ENCODE measurements at places on chromosomes 3 and 15. TPM values are rescaled to one million over a fixed set of nuclear protein-coding genes. Genes with fewer than 3 reads are reported as not detected.
A peak's percentile ranks its signal among the peaks of the same experiment; 100 is the strongest.

The GOLGA8S gene
- 0.33 TPM for total RNA-seq

The GOLIM4 gene
- 56.0 TPM for total RNA-seq

The FETUB gene
- not detected for total RNA-seq

DNA sequence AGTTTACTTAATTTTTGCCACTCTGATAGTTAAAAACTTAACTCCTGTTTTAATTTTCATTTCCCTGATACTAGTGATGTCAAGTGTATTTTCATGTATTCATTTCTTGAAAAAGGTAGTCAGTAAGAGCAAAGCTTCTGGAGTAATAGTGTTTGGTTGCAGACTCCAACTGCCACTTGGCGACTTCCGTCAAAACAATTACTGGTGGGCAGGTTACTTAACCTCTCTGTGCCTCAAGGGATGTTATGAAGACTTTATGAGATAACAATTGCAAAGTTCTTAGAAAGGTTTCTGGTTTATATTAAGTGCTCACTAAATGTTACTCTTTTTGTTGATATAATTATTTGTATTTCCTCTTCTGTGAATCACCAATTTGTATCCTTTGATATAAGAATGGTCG, 129.7 kb downstream of the NFKBIZ start:
- no peaks in the 10 kb centered on the region for H3K27me3 ChIP-seq
- H3K4me3 ChIP-seq: no peak overlapping the region
- no peak overlapping the region for H3K27ac ChIP-seq
- H3K36me3 ChIP-seq: no peaks in the 10 kb centered on the region
- DNase-seq: no peak
- peaks cover 9% of the 10 kb centered on the region for H3K4me1 ChIP-seq

GRCh38 chr15:98943051-98943508, 64.5 kb downstream of the PGPEP1L start:
- no peak for DNase-seq
- H3K36me3 ChIP-seq: peaks cover 75% of the 10 kb centered on the region
- peak overlapping the region; percentile 91 for H3K27ac ChIP-seq
- no peaks in the 10 kb centered on the region for H3K27me3 ChIP-seq
- H3K4me3 ChIP-seq: no peak overlapping the region

GRCh38 chr3:119769394-119770149, 12.3 kb upstream of the NR1I2 start:
- no peak overlapping the region for H3K4me3 ChIP-seq
- no peaks in the 10 kb centered on the region for H3K36me3 ChIP-seq
- H3K4me1 ChIP-seq: no peaks in the 10 kb centered on the region
- DNase-seq: no peak

DNA sequence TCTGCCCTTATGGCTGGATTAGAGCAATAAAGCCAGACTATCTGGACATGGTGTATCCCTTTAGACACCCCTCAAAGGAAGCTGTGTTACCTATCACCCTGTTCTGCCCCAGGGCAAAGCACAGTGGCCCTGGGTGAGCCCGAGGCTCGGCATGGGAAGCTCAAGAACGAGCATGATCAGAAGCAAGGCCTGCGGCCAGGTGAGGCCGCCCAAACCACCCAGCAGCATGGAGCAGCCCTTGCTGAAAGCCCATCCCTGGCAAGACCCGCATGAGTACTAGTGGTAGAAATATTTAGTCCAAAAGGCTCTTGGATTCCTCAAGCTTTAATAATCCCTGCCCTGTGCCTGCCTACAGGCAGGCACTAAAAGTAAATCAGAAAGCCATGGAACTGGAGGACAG, 261.1 kb downstream of the MEX3B start:
- H3K4me1 ChIP-seq: no peaks in the 10 kb centered on the region
- no peaks in the 10 kb centered on the region for H3K27me3 ChIP-seq
- no peak overlapping the region for H3K4me3 ChIP-seq

The SERPINI2 gene
- total RNA-seq: 2.2 TPM

DNA sequence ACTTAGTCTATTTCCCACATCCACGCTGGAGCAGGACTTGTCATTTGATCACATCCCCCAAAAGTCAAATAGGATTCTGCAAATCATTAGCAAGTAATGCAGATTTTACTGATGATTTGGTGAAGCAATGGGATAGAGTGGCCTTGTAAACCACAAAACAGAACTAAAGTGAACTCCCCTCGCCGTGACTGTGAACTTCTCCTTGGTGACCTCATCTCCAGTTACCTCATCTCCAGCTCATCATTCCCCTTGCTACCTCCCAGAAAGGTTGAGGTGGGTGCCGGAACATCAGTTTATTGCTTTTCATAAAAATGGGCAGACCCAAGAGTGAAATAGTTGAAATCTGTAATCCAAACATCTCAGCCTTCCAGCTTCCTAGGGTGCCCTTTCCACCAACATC, 36.7 kb upstream of the ADPGK start:
- H3K4me1 ChIP-seq: no peaks in the 10 kb centered on the region
- no peak for DNase-seq
- no peak overlapping the region for H3K4me3 ChIP-seq
- H3K36me3 ChIP-seq: no peaks in the 10 kb centered on the region
- H3K27ac ChIP-seq: no peak overlapping the region

The HAUS2 gene
- total RNA-seq: 23.0 TPM

GRCh38 chr15:65379986-65380385, 2.2 kb upstream of the IGDCC3 start:
- no peaks in the 10 kb centered on the region for H3K36me3 ChIP-seq
- no peak overlapping the region for H3K4me3 ChIP-seq
- no peak for DNase-seq
- H3K27me3 ChIP-seq: no peaks in the 10 kb centered on the region
- H3K27ac ChIP-seq: no peak overlapping the region

The HES1 gene
- 32.1 TPM for total RNA-seq

The HRG gene
- not detected for total RNA-seq

All from right atrium auricular region (tissue), 2 donors.